ENCODE measurements at places on chromosomes 7 and 10.

DNA sequence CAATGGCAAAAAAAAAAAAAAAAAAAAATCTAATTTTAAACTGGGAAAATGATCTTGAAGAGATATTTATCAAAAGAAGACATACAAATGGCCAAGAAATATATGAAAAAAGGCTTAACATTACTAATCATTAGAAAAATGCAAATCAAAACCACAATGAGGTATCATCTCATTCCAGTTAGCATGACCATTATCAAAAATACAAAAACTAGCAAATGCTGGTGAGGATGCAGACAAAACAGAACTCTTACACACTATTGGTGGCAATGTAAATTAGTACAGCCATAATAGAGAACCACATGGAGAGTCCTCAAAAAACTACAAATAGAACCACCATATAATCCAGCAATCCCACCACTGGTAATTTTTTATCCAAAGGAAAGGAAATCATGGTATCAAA, 489.6 kb downstream of the TNS3 start:
- no peak for DNase-seq

- DNase-seq, result no peak
Observed at GRCh38 chr7:116805100-116805544, 57.3 kb upstream of the CAPZA2 start.

DNA sequence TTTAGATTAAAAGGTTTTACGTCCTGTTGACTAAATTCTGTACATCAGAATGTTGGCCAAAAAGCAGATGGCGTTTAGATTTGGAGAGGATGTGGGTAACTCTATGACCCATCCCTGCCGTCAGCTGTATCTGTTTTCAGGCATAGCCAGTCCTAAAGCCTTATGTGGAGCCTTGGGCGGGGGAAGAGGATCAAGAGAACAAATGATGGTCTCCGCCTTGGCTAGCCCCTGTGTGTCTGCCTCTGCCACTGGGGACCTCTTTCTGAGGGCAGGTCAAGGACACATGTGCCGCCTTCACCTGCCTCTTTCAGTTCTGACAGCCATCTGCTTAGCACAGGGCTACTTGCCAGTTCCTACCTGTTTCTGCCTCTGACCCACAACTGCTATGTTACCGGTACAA, 24.1 kb downstream of the PDSS1 start:
- DNase-seq, result no peak

DNA sequence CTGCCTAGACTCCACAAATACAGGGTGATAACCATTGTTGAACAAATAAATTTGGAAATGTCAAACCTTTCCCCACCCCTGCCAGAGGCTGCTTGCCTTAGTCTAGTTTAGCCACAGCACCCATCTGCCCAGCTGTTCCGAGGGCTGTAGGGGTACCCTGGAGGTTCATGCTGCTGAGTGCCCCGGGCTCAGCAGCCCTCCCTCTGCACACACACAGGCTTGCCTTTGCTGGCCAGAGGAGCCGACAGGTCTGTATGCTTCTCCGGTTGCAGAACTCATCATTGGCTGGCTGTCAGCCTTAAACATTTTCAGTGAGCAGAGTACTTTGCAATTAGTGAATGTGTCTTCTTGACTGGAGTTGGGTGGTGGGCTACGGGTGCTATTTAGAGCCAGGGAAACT, 122.9 kb downstream of the NRF1 start:
- no peak for DNase-seq

DNA sequence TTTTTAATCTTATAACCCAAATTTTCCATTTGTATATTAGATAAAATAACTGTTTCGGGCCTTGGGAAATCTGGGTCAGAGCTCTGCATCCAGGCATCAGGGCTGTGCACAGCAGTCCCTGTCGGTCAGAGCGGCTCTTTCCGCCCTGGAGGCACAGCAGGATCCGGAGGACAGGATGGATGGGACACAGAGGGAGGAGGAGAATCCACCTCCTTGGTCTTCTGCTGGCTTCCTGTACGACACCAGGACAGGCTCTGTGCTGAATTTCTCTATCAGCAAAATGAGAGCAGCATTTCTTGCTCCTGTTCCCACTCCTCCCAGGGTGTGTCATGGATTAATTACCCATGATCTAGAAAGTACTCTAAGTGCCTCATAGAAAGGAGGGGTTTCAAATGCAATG, 254.9 kb downstream of the SKAP2 start:
- no peak for DNase-seq

DNA sequence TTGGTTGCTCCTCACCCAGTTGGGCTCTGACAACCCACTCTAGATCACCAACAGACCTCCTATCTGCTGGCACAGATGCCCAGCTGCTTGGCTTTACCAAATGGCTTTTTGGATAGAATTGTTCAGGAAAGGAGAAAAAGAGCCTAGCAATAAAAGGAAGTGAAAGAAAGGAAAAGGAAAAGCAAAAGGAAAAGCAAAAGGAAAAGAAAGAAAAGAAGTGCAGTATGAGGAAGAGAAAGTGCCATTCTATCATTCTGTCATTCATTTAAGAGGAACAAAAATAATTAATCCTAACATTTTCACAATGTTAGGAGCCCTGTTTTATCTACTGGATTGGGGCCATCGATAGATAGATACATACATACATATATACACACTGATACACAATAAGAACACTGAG, 353.6 kb downstream of the THSD7A start:
- no peak for DNase-seq

- DNase-seq, result no peak
Observed at GRCh38 chr10:28463141-28463540, 69.8 kb upstream of the WAC start.

DNA sequence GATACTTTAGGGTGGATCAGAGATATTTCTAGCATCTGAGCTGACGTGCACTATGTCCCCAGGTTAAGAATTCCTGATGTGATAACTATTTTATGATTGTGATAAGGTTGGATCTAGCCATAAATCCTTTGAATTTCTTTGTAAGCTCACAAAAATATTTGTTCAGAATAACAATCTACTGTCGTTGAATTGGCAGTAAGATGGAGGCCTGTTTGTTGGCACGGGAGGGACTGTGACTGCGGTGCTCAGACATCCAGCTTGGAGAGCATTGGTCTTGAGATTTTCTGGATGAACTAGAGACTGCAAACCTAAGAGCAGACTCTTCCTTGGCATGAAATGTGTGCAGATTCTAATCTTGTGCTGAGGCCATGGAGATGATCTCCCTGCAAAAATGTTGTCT, 131.1 kb downstream of the LRRC4 start:
- DNase-seq, result no peak

DNA sequence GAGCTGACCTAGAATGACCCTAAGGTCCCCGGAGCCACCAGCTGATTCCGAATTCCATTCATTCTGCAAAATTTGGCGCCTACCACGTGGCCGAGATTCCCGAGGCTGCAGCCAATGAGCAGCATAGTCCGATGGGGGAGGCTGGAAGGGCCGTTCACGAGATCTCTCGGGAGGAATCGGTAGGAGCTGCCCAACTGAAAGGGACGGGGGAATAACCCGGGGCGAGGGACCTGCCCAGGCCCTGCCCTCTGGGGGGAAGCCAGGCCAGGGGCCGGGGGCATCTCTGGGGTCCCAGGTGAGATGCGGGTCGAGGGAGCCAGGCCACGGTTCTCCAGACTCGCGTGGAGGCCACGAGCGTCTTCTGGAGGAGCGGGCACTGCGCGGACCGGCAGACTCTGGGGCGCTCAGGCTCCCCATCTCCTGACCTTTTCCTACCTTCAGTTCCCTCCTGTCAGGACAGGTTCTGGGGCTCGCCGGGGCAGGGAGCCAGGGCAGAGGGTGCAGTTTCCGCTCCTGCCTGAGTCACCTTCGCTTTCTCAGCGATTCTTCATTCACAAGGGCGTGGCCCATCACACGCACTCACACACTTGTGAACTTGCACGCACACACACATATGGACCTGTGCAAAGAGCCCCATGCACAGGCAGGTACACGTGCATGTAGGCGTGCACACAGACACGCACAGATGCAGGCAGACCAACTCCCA, 173.4 kb downstream of the RNF216 start:
- no peak for DNase-seq

DNA sequence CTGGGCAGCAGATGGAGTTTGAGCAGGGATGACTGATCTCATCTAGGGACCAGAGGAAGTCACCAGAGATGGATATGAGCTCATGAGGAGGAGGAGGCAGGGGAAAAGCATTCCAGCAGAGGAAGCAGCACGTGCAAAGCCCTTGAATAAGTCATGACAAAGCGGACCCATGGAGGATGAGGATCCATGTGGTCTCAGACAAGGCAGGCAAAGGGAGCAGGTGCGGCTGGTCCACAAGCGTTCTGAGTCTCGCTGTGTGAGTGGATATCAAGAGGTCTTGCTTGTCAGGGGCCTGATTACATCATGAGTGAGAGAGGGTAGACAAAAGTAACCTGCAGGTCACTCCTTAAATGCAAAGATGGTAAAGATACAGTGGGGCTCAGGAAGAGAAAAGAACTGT, 307.6 kb downstream of the GRID1 start:
- DNase-seq, result no peak

GRCh38 chr7:123748171-123748733, 551 bp downstream of the WASL start:
- DNase-seq, result peak; percentile 13

DNA sequence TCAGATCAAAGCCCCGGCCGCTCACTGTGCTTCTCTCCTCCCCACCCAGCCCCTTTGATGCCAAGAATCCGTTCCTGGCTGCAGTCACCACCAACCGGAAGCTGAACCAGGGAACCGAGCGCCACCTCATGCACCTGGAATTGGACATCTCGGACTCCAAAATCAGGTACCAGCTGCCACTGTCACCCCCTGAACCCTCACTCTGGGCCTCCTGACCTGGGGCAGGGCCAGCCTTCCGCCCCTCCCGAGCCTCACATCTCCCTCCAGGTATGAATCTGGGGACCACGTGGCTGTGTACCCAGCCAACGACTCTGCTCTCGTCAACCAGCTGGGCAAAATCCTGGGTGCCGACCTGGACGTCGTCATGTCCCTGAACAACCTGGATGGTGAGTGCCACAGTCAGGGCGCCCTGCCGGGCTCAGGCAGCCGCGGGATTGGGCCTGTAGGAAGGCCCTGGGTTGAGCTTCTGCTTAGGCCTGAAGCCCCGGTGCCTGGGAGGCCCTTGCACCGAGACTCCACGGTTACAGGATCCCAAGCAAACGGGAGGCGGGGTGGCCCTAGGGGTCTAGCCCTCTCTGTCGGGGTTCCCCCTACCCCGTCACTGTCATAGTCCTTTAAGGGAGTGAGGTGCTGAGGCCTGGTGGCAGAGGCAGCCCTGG, 10.8 kb downstream of the TMEM120A start:
- DNase-seq, result no peak
